ENCODE measurements at places on chromosomes 2 and 18. TPM values are rescaled to one million over a fixed set of nuclear protein-coding genes. Genes with fewer than 3 reads are reported as not detected.

Gene FEV
- not detected for total RNA-seq

Gene SCG2
- 11.7 TPM for total RNA-seq

Gene LIMS4
- total RNA-seq, result not detected

Gene MAPK4
- total RNA-seq, result 0.16 TPM

Gene GAREM2
- 1.9 TPM for total RNA-seq

Gene RNF125
- total RNA-seq, result 0.65 TPM

Gene AQP12A
- total RNA-seq, result not detected

Gene CRYBA2
- not detected for total RNA-seq
